ENCODE measurements at places on chromosomes 3 and 15. TPM values are rescaled to one million over a fixed set of nuclear protein-coding genes. Genes with fewer than 3 reads are reported as not detected.

- H3K36me3 ChIP-seq, result no peaks in the 10 kb centered on the region
- no peak overlapping the region for H3K4me3 ChIP-seq
- H3K27ac ChIP-seq, result no peak overlapping the region
- no peaks in the 10 kb centered on the region for H3K27me3 ChIP-seq
- DNase-seq, result no peak
- no peaks in the 10 kb centered on the region for H3K4me1 ChIP-seq
Observed at GRCh38 chr3:174700736-174701135, 158.4 kb upstream of the NAALADL2 start.

DNA sequence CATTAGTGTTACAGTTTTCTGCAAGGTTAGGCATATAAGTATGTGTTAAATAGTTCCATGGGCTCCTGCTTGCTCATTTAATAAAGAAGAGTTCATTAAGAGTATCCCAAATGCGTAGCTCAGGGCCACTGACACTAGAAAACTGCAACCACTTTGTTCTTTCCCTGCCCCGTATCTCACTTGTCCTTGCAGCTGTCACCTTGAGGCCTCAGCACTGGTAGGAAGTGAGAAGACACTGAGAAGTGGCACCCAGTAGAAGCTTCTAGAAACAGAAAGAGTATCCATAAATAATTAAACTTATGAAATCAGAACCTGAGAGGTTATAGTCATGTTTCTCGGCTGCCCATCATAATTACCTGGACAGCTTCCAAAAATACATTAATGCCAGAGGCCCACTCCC, 266.0 kb downstream of the KCNMB2 start:
- H3K27ac ChIP-seq, result no peak overlapping the region
- no peaks in the 10 kb centered on the region for H3K27me3 ChIP-seq
- no peak for DNase-seq
- H3K4me3 ChIP-seq, result no peak overlapping the region
- no peaks in the 10 kb centered on the region for H3K4me1 ChIP-seq

STRIT1 gene
- total RNA-seq, result not detected

INKA1 gene
- 5.5 TPM for total RNA-seq
